AG08396 (cell line): ENCODE measurements at places on chromosomes 3 and 15.

DNA sequence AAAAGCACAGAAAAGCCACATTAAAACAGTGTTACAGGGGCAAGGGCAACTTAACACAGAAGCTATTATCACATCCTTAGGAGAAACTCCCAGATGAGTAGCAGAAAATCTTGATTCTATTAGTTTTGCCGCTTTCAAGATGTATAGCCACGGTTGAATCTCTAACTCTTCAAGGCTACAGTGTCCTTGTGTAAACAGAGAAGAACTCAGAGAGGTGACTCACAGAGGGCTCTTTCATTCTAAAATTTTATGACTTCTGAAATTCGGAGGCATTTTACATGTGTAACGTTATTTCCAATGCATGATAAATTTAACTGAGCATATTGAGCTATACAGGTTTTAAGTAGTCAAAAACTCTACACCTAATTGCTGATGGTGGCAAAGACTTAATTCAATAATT is 846.6 kb downstream of the GBE1 start:
- no peak for DNase-seq

DNA sequence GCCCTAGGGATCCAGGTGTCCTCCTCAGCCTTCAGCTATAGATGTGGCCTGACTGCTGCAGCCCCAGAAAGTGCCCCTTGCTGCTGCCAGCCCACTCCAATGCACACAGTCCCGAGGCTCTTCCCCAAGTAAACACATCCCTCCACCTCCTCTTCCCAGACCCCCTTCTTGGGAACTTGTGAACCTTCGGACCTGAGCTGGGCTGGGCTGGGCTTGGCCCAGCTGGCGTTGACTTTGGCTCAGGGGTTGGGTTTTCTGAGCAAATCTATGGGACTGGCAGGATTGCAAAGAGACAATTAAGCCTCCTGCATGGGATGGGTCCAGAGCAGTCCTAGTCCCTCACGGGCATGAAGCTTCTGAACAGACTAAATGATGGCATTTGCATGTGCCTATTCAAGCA is 14.7 kb downstream of the VIPR1 start:
- DNase-seq = no peak

DNA sequence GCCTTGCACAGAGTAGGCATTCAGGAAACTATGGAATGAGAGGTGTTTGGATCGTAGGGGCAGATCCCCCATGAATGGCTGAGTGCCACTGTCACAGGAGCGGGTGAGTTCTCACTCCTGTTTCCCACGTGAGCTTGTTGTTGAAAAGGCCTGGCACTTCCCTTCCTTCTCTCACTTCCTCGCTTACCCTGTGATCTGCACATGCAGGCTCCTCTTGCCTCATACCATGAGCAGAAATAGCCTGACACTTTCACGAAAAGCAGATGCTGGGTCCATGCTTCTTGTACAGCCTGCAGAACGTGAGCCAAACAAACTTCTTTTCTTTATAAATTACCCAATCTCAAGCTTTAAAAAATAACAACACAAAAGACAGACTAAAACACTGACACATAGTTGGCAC is 55.4 kb downstream of the AGBL1 start:
- no peak for DNase-seq

- no peak for DNase-seq
Observed at GRCh38 chr3:175590745-175591144, 731.6 kb downstream of the NAALADL2 start.

GRCh38 chr3:140420621-140421357 is 257.1 kb upstream of the TRIM42 start:
- no peak for DNase-seq

GRCh38 chr15:53665930-53666329 is 93.5 kb downstream of the WDR72 start:
- no peak for DNase-seq

GRCh38 chr3:141405591-141405990 is 37.3 kb downstream of the ZBTB38 start:
- peak; percentile 59 for DNase-seq

- no peak for DNase-seq
Observed at GRCh38 chr3:131374741-131375140, 6.8 kb upstream of the NUDT16 start.

- no peak for DNase-seq
Observed at GRCh38 chr3:170497207-170498095, 78.8 kb downstream of the CLDN11 start.

DNA sequence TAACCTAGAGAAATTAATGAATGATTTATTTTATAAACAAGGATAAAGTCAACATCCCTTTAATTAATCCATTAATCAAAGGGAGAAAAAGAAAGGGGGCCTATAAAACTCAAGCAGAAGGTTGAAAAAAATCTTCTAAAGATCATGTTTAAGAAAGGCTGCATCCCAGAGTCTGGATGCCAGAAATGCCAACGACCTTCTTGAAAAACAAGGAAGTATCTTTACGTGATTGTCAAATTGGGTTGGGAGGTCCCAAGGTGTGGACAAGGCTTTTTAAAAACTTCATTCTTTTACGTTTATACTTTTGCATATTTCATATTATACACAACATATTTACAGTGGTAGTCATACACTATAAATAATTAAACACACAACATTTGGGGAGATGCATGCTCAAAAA is 1.6 kb downstream of the GOLGB1 start:
- no peak for DNase-seq

- DNase-seq = no peak
Observed at GRCh38 chr3:3618623-3619022, 180.6 kb upstream of the LRRN1 start.

DNA sequence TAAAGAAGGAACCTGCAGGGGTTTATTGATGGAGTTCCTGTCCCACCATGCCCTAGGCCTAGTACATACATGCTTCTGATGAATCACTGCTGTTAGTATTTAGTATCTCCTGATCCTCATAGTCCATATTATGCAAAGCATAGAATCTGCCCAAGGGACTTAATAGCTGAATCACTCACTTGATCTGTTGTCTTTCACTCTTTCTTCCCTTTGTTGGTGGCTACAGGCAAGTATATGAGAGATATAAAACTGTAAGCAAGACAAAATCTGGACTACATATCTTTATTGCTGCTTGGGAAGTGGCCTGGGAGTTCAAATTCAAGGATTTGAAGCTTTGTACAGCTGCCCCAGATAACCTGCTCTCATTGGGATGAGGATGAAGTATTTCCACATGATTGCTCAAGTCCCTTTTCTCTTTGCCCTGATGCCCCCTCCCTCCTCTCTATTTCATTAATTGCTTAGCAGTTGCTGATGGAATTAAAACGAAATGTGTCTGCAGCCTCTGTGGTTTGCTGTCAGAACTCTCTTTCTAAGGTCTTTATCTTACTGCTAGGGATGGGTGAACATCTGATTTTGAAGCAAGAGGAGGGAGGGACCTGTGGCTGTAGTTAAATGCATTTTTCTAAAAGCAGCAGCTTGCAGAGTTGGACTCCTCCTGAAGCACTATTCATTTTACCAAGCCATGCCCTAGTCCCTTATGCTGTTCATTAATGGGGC is 114.1 kb downstream of the ZNF609 start:
- no peak for DNase-seq

GRCh38 chr3:190807719-190808375 is 54.6 kb downstream of the GMNC start:
- no peak for DNase-seq

DNA sequence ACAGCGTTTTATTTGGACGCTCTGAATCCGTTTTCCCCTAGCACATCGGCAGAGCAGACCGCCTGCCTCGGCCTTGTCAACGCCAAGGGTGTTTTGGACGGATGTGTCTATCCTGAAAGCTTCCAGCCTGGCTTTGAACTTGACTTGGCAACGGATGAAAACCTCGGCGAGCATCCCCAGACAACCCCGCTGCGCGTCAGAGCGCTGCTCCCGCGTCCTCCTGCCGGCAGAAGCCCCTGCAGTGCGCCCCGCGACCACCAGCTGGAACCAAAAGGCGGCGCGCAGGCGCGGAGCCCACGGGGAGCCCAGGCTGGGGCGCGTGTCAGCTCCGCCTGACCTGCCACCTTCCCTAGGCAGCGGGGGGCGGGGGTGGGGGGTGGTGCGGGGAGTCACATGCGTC is 26.2 kb upstream of the ARL8B start:
- peak; percentile 28 for DNase-seq

DNA sequence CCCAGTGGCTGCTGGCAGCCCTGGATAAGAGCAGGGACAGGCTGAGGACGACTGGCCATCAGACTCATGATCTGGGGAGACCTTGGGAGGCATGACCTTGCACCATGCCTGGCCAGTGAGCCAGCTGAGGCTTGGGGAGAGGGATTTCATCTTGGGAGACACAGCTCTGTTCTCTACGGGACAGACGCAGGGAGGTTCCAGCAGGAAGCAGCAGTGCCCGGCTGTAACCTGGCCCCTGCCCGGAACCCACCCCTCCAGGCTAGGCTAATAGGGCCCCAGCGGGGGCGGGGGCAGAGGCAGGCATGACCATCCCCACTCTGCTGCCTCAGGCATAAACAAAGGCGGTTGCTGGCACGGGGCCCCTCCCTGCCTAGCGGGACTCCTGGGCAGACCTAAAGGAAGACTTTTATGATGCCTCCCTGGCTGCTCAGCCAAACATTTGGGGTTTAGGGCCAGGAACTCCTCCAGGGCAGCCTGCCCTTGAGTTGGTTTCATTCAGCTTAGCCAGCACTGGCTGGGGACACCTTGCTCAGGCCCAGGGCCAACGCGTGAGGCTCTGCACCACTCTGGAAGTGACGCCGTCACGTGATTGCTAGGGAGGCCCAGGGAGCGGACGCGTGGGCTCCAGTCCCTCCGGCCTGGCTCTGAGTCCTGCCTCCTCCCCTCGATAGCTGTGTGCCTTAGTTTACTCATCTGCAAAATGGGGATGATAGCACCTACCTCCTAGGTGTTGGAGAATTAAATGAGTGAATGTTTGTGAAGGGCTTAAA is 27.6 kb downstream of the HDAC11 start:
- DNase-seq = peak; percentile 43

DNA sequence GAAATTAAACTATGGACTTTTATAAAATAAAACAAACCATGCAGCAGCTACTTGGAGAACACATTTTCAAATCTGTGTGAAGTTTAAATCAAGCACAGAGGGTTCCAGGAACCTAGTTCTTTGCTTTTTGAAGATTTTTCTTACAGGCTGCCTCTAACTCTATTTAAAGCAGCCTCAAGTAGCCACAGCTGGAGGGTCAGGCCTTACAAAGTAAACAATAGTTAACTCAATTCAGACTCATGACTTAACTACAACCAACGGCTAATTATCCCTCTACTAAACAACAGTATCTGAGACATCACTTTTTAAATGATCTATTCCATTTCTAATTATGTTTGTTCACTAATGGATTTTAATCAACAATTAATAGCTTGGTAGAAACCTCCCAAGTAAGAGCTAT is 9.8 kb downstream of the LRIG1 start:
- DNase-seq = no peak

GRCh38 chr3:30370681-30371271 is 235.6 kb upstream of the TGFBR2 start:
- no peak for DNase-seq

- DNase-seq = no peak
Observed at GRCh38 chr15:69648775-69649735, 196.4 kb downstream of the RPLP1 start.

DNA sequence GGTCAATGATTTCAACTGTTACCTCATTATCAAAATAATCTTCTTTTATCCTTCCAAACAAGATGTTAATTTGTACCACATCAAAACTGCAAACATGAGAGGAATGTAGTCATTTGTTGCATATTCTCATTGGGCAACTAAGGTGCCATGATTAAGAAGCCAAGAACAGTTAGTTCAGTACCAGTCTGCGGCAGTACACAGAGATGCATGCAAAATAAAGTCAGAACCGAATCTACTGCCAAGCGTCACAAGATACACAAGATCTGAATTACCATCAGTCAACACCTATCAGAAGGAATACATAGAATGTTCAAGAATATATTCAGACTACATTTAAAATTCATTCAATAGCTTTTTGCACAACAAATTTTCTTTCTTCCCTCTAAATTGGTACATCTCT is 127.6 kb upstream of the SPATA12 start:
- no peak for DNase-seq

DNA sequence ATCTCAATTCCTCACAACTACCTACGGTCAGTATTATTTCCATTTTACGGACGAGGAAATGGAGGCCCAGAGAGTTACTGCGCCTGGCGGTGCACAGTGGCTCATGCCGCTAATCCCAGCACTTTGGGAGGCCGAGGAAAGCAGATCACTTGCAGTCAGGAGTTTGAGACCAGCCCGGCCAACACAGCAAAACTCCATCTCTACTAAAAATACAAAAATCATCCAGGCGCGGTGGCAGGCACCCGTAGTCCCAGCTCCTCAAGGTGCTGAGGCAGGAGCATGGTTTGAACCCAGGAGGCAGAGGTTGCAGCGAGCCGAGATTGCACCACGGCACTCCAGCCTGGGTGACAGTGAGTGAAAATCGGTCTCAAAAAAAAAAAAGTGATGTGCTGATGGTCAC is 187.3 kb downstream of the XXYLT1 start:
- DNase-seq = no peak

DNA sequence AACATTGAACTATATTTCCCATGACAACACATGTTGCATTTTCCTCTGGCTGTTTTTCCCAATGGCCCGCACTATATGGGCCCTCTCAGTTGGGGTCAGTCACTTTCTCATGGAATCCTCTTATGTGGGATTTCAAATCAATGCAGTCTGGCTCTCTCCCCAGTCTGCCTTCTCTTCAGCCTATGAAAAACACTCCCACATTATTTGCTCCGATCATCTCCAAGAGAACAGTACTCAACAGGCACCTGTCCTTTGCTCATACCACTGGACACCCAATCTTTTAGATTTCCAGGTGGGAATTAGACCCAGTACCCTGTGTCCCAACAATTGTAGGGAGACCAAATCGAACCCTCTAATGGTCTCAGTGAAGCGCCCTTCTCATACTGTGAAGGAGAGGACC is 251.3 kb downstream of the THSD4 start:
- no peak for DNase-seq

DNA sequence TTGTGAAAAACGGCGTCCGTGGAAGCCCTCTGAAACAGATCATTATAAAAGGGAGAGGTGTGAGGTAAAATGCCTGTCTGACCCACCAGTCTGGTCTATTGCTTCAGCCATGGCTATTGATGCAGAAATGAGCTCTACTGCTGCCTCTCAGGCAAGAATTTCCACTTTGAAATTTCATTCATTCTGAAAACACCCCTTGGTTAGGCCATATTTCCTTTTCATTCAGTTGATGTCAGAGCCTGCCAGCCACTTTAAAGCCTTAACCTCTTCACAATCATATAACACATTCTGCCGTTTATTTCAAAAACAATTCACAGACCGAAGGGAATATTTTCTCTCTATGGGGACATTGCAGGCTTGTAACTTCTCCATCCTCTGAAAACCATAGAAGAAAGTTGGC is 71.9 kb downstream of the FOXB1 start:
- DNase-seq = no peak
